ENCODE measurements at places on chromosomes 12 and 14.

GRCh38 chr12:124994437-124994975 lies 1.1 kb downstream of the BRI3BP start:
- DNase-seq, result peak; percentile 84

DNA sequence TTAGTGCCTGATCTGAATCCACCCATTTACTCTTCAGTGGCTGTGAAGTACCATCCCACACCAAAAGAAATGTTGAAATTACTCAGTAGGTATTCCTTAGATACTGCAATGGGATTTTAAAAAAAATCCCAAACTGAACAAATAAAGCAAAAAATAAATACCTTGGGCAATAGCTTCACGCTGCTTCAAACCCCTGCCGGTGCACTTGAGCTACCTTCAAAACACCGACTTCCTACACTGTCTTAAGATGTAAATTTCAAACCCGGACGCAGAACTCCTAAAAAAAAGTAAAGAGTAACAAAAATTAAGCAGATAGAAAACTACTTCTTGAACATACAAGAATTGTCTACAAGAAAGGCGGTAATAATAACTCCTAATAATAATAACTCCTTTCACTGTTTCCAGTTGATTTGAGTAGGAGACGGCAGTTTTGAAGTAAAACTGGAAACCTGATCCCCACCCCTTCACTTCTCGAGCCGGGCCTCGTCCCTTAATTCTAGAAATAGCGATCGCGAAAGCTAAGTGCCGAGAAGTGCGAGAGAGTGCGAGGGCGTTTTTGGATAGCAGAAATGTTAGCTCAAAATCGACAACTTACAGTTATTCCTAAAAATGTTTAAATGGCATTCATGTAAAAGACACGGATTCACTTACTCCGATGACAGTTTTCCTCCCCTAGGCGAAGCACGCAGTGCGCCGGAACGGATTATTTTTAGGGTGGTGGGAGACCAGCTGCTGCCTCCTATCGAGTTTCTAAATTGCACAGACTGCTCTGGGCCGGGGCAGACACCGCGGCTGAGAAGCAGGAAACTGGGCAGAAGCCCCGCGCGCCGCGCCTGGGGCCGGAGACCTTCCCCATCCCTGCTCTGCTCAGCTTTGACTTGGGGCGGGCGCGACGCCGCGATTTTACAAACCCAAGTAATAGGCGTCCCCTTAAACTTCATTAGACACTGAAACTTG lies at the start of gene ABCC9:
Gene ABCC9, minus strand, starts transcription at position 878 of the 957 bp plus-strand sequence. CDS start 4,752 bp downstream, outside the sequence.
- DNase-seq, result no peak

GRCh38 chr12:42284157-42284556 lies 41.7 kb downstream of the ZCRB1 start:
- no peak for DNase-seq

DNA sequence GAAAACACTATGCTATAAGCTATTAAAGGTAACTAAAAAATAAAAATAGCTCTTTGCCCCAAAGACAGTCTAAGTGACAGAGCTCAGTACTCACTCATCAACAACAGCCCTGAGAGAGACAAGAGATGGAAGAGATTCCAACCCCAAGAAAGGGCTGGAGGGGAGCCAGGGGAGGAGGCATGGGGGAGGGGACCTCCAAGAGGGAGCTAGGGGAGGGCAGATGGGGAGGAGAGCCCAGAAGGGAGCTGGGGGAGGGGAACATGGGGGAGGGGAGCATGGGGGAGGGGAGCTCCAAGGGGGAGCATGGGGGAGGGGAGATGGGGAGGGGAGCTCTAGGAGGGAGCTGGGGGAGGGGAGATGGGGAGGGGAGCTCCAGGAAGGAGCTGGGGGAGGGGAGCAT lies 7.7 kb downstream of the SSH1 start:
- DNase-seq, result no peak

DNA sequence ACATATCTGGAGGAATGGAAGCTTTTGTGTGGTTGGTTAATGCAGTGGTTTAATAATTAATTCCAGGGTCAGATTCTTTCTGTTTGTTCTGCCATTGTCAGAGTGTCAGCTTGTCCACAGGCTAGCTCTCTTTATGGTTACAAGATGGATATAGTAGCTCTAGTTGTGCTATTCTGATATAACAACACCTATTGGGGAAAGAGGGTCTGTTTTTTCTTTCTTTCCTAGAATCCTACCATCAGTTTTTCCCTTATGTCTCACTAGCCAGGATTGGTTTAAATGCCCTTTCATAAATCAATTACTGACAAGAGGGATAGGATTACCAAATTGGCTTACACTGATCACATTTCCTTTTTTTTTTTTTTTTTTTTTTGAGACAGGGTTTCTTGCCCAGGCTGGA lies 27.8 kb downstream of the CNOT2 start:
- no peak for DNase-seq

- DNase-seq, result no peak
These were observed 4.7 kb upstream of the NCKAP5L start for GRCh38 chr12:49832836-49833421.

DNA sequence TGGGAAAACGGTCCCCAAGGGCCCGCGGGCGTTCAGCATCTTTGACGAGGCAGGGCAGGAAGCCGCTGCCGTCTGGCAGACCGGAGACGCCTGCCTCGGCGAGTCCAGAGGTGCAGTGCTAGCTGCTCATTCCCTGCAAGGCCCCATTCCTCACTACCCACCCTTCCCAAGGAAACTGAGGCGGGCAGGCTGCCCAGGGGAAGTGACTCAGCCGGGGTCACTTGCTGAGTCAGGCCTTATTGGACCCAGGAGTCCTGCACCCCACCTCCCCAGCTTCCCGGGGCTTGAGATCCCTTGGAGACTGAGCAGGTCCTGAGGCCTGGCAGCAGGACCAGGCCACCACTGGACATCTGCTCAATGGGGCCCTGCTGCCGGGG lies 3.7 kb downstream of the SH2B3 start:
- DNase-seq, result no peak

DNA sequence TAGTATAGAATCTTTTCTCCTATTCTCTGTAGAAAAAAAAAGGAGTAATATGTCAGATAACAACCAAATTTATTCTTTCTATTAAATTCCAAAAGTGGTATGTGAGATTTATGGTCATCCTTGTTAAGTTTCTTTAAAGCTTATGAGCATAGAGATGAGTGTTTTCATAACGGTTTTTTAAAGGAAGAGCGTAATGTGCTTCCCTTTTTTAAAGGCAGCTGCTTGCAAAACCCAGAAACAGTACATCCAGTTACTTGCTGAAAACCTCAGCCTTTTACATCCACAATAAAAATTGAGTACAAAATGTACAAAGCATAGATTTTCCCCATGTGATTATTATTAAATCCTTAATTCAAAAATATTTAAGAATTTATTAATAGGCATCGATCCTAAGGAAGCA lies 53.6 kb upstream of the CD163 start:
- no peak for DNase-seq

GRCh38 chr12:53061404-53062010 lies 11.6 kb downstream of the TNS2 start:
- no peak for DNase-seq

DNA sequence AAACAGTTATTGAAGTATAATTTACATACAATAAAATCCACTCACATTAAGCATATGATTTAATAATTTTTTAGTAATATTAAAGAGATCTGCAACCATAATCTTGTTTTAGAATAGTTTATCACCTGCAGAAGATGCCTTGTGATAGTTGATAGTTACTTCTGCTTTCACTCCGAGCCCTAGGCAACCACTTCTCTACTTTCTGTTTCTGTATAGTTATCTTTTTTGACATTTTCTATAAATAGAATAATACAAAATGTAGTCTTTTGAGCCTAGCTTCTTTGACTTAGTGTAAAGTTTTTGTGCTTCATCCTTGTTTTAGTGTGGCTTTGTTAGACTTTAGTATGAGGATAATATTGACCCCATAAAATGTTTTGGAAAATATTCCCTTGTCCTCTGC lies 111.0 kb downstream of the MNAT1 start:
- peak; percentile 67 for DNase-seq

DNA sequence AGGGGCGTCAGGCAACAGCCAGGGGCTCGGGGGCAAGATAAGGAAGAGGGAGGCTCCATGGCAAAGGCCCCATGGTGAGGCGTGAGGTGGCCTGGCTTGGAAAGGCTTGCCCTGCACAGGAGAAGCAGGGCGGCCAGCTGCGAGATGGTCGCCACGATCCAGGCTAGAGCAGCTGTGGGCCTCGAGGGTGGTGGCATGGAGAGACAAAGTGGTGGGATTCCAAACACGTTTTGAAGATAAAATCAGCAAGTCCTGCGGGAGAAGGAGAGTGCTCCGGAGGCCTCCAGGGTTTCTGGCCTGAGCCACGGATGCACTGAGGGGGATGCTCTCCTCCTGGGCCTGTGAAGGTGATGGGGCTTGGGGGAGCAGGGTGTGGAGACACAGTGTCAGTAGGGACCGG lies 20.5 kb upstream of the DLK1 start:
- no peak for DNase-seq

GRCh38 chr14:26394150-26394810 lies 203.6 kb downstream of the NOVA1 start:
- no peak for DNase-seq

DNA sequence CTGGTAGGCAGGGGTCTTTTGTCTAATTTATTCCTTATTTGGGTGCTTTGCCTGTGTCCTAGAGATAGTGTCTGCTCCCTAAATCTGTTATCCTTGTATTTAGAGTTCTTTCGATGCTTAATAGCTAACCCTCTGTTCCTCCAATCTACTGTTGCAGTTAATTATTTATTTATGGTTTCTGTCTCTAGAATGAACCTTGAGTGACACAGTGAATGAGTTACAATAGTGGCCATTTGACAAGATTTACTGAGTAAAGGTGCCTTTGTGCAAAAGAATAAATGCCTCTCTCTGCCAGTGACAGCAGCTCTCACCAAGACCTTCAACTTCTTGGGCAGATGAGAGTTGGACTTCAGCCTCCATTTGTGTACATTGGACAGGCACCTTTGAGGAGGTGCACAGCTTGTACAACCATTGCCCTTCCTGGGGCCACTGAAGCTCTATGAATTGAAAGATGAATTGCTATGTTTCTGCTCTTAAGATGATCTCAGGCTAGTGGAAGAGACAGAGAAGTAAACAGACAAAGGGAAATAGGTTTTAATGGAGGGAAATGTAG lies 165.9 kb downstream of the DERA start:
- no peak for DNase-seq

DNA sequence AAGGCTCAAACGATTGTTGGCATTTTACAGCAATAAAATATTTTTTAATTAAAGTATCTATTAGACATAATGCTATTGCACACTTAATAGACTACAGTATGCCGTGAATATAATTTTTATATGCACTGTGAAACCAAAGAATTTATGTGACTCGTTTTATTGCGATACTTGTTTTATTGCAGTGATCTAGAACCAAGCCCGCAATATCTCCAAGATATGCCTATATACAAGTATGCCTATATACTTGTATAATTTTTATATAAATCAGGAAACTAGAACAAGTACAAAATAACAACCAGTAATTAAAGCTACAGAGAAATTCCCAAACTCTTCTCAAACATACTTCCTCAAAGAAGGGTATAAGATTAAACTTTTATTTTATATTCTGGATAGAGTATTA lies 31.3 kb downstream of the EEA1 start:
- no peak for DNase-seq

- DNase-seq, result no peak
These were observed 1.4 kb upstream of the BATF start for GRCh38 chr14:75520852-75521251.

GRCh38 chr14:83425138-83425537 lies 1891.5 kb upstream of the SEL1L start:
- no peak for DNase-seq

DNA sequence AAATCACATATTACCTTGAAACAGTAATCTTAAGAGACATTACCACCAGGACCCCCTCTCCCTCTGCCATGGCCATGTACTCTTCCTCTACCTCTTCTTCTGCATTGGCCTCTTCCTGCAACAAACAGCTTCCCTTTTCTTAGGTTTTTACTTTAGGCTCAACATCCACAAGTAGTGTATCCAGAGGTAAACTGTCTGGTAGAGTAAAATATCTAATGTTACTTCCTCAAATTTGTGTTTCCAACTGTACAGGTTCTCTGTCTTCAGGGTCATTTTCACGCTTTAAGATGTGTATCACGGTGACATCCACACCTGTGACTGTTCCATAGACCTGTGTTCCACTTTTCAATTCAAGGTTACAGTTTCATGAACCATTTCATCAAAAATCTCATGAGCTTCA lies 13.4 kb downstream of the CDK17 start:
- DNase-seq, result peak; percentile 38

DNA sequence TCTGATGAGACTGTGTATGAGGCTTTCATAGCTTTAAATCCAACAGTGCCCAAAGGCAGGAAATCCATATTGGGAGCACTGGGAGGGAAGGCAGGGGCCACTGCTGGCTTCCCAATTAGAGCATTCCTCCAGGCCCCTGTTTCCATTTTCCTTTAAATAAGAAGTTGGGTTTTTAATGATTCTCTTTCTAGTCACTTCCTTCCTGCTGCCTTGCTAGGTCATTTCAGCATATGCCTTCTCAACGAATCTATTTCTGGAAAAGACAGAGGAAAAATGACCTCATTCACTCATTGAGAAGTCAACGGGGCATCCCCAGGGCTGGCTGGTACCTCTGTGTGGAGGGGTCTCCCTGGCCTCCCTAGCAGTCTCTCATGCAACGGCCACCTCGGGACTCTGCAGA lies 43.5 kb downstream of the IGF1 start:
- DNase-seq, result no peak

GRCh38 chr14:74242780-74243042 lies 3.5 kb downstream of the VSX2 start:
- no peak for DNase-seq

- DNase-seq, result no peak
These were observed 49.5 kb upstream of the RTRAF start for GRCh38 chr14:51939755-51940301.

DNA sequence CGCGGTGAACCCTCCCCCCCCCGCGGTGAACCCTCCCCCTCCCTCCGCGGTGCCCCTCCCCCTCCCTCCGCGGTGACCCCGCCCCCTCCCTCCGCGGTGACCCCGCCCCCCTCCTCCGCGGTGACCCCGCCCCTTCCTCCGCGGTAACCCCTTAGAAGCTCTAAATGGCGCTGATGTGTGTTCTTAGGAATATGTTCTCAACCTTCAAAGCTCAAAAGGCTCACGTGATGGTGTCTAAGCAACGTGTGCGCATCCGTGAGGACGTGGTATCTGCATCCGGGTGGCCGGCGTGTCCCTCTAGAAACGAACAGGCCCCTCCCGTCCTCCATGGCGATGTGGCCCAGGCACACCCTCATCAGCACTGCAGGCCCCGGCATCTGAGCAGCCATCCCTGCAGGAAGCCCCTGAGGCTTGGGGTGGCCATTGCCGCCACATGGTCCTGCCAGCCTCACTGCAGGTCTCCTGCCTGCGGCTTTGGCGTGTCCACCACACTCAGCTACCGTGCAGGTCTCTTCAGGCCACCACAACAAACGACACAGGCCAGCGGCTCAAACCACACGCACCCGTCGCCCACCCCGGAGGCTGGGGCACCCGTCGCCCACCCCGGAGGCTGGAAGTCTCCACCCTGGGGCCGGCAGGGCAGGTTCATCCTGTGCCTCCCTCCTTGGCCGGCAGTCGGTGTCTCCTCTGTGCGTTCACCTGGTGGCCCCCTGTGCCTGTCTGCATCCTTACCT lies 14.5 kb upstream of the FBRSL1 start:
- DNase-seq, result peak; percentile 23

Measured in OCI-LY7 (cell line).